ENCODE measurements at places on chromosomes 5 and 9.

DNA sequence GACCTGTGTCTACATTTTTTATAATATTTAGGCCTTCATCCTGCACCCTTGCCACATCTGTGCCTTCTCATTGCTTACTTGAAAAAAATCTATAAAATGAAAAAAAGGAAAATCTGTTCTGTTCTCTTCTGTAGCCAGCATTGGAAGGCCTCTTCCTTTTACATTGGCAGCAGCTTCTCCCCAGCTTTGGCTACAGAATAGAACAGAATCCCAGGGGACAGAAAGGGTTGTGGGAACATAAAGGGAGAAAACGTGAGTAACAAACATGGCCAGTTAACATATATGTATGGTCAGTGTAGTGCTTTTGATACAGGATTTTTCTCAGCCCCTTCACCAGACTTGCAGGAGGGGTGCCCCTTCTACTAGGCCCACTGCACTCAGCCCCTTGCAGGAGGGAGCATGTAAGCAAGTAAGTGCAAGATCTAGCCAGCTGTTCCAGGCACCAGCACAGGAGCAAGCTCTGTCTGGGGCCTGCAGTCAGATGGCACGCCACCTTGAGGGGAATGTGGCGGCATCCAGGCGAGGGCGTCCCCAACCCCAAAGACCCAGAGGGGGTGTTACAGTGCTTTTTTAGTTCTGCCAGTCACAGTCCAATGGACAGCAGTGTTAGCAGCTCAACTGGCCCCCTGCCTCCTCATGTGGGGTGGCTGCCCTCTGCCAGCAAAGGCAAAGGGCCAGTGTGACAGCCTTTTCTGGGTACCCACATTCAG, 330.5 kb upstream of the ZNF462 start:
- DNase-seq, result no peak

- no peak for DNase-seq
These were observed 3.2 kb downstream of the CRHBP start for GRCh38 chr5:76956033-76956432.

DNA sequence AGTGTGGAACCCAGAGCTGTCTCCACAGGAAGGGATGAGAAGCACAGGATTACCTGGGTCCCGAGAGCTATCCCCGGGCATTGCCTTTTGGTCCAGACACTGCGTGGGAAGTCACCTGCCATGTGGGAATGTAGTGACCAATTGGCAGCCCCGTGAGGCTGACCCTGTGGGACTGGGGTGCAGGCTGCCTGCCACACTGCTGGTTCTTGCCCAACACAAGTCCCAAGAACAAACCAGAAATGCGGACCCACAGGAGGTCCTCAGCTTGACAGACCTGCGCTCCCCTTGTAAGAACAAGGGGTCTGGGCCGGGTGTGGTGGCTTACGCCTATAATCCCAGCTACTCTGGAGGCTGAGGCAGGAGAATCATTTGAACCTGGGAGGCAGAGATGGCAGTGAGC, 2.4 kb upstream of the FGD3 start:
- DNase-seq, result no peak

DNA sequence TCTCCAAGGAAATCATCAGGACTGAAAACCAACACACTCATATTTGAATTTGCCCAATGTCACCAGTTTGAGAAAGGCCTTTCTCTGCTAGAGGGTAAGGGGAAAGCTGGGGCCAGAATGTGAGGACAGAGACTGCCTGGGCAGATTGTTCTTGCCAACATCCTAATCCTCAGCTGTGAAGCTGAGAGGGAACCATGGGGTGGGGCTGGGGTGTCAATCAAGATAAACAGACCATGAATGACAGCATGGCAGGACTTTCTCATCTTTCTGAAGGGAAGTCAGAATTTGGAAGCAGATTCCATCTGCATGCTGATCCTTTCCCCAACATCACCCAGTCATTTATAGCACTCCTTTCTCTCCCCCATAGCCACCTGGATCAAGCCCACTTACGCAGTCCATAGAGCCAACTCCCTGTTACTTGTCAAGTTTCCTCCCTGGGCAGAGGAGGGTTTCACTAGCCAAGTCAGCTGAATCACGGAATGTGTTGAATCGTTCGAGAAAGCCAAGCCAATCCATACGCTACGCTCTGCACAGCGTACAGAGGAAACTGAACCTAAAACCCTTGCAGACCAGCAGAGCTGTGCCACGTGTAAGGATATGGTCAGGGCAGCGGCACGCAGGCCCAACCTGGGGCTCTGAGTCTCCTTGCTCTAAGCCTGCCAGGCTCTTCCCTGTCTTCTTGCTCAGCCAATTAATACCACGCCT, 14.9 kb downstream of the GLDC start:
- no peak for DNase-seq

DNA sequence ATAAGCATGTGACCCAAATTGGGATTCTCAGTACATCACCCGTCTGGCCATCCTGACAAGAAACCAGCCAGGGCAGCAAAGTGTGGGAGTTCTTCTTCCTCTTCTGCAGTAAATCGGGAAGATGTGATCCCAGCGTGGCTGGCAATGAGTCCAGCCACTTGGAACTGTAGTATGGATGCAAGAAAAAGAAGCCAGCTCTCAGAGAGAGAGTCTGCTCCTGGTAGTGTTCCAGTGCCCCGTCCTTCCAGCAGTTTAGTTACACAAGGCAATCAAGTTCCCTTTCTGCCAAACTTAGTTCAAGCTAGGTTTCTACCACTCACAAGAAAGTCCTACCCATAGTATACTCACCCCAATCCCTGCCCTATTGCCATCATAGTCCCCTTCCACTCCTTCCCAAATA, 65.6 kb downstream of the CDK5RAP2 start:
- no peak for DNase-seq

- peak; percentile 48 for DNase-seq
These were observed 7.0 kb downstream of the SQSTM1 start for GRCh38 chr5:179827680-179828079.
